Skeletal muscle cell (primary cell): ENCODE measurements at places on chromosomes 2 and 18.

DNA sequence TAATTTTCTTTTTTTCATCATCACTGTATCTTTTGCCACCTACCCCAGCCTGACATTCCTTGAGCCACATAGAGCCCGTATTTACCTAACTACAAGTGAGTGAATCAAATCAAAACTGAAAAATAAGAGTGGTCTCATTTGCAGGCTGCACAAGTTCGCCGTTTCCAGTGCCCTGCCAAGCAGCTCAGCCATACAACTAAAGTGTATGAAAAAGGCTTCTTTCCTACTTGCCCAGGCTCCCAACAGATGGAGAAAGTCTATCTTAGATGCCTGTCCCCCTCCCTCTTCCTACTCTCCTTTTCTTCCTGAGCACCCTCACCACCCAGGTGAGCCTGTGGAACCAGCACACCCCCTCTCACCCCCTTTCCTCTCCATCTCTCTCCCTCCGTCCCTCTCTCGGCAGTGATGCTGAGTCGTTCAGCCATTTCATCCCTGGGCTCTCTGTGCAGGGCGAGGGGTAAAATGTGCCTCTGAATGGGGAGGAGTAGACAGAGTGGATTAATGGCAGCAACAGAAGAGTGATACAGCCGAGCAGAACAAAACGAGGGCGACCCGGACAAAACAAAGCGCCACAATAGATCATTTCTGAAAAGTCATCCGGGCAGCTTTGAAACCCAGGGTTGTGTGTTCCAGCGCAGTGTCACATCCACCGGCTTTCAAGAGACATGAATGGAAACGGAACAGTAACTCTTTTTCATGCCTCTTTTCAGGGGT, 65.0 kb upstream of the POU3F3 start:
- no peak for DNase-seq

DNA sequence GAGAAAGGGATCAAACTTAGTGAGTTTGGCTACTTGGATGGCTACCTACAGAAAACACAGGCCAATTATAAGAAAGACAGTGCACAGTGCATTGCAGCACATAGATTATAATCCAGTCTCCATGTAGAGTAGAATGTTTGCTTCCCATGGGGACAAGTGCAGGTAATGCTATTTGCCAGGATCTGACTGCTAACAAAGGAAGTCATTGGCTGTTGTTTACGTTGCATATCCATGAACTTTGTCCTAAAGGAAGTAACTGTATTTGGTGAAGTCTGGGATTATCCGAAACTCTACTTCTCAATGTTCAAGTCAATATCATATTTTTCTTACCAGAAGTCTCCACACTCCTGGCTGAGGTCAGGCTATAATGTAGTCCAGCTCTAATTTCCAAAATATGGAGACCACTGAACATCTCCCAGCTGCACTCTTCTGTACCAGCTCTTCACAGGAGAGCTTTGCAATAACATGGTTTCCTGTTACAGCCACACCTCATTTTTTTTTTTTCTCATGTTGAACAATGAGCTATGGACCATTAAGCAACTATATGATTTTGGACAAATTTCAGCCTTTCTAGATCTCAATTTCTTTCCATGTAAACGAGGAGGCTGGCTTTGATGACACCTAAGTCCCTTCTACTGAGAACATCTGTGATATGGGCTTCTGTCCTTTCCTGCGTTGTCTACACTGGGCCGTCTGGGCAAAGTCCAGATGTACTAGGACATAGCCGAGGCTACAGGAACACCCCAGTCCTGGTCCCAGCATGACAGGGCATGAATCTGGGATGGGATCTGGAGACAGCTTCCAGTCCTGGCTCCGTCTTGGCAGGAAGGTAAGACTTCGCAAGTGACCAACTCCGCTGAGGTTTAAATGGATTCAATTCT, 154.8 kb downstream of the LAMA1 start:
- no peak for DNase-seq

DNA sequence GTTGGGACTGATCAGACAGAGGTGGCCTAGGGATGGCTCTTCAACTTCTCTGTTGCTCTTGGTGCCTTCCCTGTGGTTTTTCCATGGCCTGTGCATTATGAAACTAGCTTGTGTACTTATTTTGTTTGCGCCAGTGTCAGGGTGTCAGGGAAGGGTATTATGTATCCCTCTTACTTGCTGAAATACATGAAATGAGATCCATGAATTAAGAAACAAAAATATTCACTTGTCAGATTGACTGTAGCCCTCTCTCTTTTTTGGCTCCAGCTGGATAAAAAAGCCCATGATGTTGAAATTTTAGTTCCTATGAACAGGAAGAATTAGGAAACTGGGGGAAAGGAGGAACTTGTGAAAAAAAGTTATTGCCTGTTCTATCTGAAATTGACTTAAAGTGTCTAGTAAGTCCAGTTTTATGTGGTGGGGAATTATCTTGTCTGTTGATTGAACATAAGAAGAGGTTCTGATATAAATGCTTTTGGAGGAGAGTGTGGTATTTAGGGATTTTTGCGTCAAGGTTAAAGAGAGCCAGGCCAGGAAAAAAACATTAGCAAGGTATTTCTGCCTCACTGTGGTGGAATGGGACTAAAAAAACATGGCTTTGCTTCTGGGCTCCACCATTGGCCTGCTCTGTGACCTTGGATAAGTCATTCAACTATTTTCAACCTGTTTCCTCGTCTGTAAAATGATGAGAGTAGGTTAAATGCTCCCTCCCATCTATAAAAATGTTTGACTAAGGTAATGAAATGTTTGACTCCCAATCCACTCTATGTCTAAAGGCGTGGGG, 12.0 kb downstream of the UGP2 start:
- no peak for DNase-seq

- DNase-seq: no peak
Measured at GRCh38 chr2:47221946-47222345, 66.8 kb upstream of the STPG4 start.

DNA sequence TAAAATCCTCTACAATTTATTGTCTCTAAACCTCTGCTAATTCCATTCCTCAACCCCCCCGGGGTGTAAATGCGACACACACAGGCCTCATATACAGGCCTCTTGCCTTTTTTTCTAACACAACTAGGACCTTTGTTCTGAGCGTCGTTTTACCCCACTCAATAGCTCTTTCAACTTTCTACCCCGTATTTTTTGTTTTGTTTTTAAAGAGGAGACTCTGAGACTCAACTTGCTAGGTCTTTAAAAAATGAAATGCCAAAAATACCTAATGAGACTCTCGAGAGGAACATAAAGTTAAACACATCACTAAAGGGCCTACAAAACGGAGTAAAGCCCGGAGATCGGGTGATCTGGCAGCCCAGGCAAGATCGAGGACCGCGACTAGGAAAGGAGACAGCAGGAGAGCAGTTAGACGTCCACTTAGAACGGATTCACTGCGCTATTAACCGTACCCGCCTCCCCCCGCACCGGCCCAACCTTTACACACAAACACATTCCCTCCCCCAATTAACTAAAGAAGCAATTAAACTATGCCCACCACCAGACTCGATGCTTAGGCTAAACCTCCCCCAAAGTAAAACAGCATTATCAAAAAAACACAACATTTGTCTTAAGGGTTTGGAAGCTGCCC, 1.7 kb downstream of the TRIP12 start:
- DNase-seq: no peak

GRCh38 chr18:34223893-34224422, 755 bp downstream of the NOL4 start:
- no peak for DNase-seq

GRCh38 chr2:223185638-223186037, 133.6 kb downstream of the KCNE4 start:
- DNase-seq: no peak
